ENCODE measurements at places on chromosomes 5 and 9. TPM values are rescaled to one million over a fixed set of nuclear protein-coding genes. Genes with fewer than 3 reads are reported as not detected.

- no peaks in the 10 kb centered on the region for H3K4me1 ChIP-seq
- H3K27ac ChIP-seq: no peak overlapping the region
- H3K36me3 ChIP-seq: no peaks in the 10 kb centered on the region
- no peaks in the 10 kb centered on the region for H3K27me3 ChIP-seq
- no peak for DNase-seq
Observed at GRCh38 chr9:77099388-77099787, 77.9 kb upstream of the VPS13A start.

DNA sequence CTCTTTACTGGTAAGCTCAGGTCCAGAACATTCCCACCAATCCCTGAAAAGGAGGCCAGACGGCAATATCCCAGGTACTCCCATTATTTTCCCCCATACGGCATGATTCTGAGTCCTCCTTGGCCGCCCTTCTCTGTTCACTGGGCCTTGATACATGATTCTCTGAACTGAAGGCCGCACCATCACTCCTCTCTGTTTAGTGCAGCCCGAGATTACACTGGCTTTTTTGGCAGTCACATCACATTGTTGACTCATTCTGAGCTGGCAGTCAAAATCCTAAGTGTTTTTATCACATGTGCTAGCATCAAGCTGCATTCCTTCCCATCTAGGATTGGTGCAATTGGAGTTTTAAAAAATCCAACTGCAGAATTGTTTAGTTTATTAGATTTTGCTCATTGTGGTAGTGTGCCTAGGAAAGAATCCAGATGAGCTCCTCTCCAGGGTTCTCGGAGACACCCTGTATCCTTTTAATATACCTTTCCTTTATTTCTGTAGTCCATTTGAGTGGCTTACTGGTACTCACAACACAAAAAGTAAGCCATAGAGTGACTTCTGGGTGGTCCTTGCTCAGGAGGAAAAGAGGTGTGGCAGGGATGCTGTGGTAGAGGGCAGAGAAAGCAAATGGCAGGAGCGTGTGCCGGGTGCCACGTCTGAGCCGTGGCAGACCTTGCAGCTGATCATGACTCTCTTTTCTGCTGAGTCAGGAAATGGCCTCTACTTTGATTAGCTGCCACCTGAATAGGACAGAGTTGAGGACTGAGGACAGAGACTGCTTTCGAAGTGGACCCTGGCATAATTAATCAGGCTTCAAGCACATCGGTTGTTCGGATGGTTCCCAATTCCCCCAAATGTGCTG lies 121.1 kb upstream of the IL12B start:
- peak overlapping the region; percentile 47 for H3K27ac ChIP-seq
- H3K36me3 ChIP-seq: no peaks in the 10 kb centered on the region
- H3K4me3 ChIP-seq: no peak overlapping the region
- DNase-seq: no peak
- no peaks in the 10 kb centered on the region for H3K4me1 ChIP-seq

DNA sequence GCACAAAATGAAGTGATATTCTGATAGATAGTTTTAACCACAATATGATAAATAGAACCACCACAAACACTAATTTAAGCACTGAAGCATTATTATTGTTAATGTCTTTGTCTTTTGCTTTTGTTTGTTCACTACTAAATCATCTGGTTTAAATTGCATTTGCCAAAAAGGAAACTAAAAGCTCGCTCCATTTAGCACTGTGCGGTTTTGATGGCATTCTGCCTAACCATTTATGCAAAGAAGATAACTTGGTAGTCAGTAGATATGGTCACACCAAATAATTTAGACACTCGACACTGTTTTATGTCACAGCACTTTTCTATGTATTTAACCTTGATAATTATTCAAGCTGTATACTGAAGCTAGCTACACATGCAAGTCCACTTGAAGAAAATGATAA lies 849.8 kb upstream of the CDH6 start:
- no peak for DNase-seq
- H3K27ac ChIP-seq: no peak overlapping the region
- no peak overlapping the region for H3K4me3 ChIP-seq
- no peaks in the 10 kb centered on the region for H3K4me1 ChIP-seq
- no peaks in the 10 kb centered on the region for H3K36me3 ChIP-seq
- no peaks in the 10 kb centered on the region for H3K27me3 ChIP-seq

GRCh38 chr5:137389042-137389441 lies 110.1 kb downstream of the SPOCK1 start:
- peak; percentile 17 for DNase-seq
- no peaks in the 10 kb centered on the region for H3K27me3 ChIP-seq
- H3K27ac ChIP-seq: no peak overlapping the region
- H3K36me3 ChIP-seq: no peaks in the 10 kb centered on the region
- no peaks in the 10 kb centered on the region for H3K4me1 ChIP-seq
- no peak overlapping the region for H3K4me3 ChIP-seq

GRCh38 chr5:52985306-52985705 lies 3.8 kb upstream of the ITGA2 start:
- no peak overlapping the region for H3K27ac ChIP-seq
- no peak for DNase-seq
- H3K4me1 ChIP-seq: peaks cover 27% of the 10 kb centered on the region
- no peaks in the 10 kb centered on the region for H3K27me3 ChIP-seq
- no peak overlapping the region for H3K4me3 ChIP-seq
- H3K36me3 ChIP-seq: no peaks in the 10 kb centered on the region

DNA sequence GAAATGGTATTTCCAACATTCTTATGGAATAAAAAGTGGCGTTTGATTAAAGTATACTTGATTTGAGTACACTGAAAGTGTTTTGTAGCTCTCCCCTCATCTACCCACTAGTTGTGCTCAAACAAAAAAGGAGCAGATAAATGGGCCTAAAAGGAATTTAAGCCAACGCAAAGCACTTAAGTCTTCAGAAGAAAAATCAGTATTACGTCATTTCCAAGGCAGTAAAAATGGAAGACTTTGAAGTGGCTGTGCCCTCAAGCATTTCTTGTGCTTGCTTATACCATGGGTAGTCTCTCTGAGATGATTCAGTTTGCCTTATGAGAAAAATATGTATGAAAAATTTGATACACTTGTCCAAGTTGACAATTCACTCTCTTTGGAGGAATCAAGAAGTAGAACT lies 279.9 kb upstream of the CD180 start:
- H3K4me1 ChIP-seq: no peaks in the 10 kb centered on the region
- no peak overlapping the region for H3K4me3 ChIP-seq
- no peaks in the 10 kb centered on the region for H3K27me3 ChIP-seq
- H3K27ac ChIP-seq: no peak overlapping the region

DNA sequence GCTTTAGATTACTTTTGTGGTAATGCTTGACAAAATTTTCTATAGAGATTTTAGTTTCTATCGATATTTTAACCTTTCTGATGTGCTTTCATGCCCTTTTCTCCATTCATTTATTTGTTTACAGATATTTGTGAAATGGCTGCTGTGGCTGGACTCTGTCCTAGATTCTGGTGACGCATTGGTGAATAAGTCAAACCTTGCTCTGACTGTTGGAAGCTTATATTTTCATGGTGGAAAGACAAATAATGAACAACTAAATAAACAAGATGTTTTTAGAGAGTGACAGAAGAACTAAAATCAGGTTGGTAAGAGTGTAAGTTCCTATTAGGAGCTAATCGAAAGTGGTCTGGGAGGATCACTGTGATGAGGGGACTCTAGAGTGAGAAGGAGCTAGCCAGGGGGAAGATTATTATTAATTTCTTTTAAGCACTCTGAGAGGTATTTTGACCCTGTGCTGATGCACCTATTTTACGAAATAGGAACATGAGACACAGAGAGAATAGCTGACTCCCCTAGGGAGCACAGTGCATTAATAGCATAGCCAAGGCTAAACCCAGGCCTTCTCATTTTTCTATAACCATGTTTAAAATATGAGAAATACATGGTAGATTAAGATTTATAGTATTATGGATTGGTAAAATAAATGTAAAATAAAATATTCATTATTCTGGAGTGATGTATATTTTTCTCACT lies 411.9 kb upstream of the ARRDC3 start:
- no peak for DNase-seq
- no peak overlapping the region for H3K27ac ChIP-seq
- H3K4me1 ChIP-seq: no peaks in the 10 kb centered on the region

DNA sequence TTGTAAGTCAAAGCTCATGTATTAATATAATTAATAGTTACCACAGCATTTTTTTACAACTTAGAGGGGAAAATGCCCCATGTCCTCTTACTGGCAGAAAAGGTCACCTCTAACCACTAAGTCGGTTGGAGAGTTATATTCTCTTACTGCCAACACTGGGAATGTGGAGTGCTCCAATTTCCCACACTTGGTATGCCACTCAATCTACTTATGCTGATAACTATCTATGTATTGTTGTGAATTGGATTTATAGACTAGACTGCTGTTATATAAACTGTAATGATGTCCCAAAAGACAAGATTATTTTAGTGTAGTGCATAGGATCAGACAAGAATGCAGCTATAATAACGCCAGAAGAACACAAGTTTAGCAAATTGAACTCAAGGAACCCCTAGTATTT lies 2385.2 kb upstream of the C9orf72 start:
- H3K27ac ChIP-seq: no peak overlapping the region
- H3K36me3 ChIP-seq: no peaks in the 10 kb centered on the region
- no peaks in the 10 kb centered on the region for H3K27me3 ChIP-seq
- no peaks in the 10 kb centered on the region for H3K4me1 ChIP-seq
- no peak for DNase-seq

DNA sequence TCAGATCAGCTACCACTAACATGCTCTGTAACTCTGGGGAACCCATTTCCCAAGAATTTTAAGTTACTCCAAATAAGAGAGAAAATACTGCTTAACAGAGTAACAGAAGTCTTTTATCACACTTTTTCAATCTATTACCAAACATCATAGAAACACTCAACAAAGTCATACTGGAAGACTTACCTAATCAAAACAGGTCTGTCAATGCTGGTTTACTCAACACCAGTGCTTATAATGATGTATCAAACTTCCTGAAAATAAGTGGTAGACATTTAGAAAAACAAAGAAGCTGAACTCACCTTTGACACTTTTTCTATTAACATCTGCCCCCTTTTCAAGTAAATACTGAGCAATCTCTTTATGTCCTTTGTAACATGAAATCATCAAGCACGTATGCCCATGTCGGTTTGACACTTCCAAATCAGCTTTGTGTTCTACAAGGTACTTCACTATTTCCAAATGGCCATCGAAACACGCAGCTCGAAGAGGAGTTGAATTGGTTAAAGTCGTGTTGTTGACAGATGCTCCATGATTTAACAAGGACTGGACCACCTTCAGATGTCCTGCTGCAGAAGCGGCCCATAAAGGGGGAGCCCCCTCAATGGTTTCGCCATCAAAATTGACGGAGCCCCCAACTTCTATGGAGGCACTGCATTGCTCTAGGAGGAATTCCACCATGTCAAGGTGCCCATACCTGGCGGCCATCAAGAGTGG lies 1.8 kb downstream of the FEM1C start:
- H3K4me3 ChIP-seq: peak overlapping the region; percentile 96
- no peaks in the 10 kb centered on the region for H3K36me3 ChIP-seq
- peaks cover 35% of the 10 kb centered on the region for H3K4me1 ChIP-seq
- no peaks in the 10 kb centered on the region for H3K27me3 ChIP-seq
- no peak for DNase-seq
- peak overlapping the region; percentile 99 for H3K27ac ChIP-seq

- no peak for DNase-seq
- H3K4me1 ChIP-seq: no peaks in the 10 kb centered on the region
- H3K27me3 ChIP-seq: no peaks in the 10 kb centered on the region
- no peaks in the 10 kb centered on the region for H3K36me3 ChIP-seq
Observed at GRCh38 chr5:1975898-1976765, 93.4 kb upstream of the IRX4 start.

GRCh38 chr5:180381428-180381827 lies 28.3 kb upstream of the GFPT2 start:
- no peak for DNase-seq
- no peaks in the 10 kb centered on the region for H3K4me1 ChIP-seq
- H3K36me3 ChIP-seq: no peaks in the 10 kb centered on the region
- H3K27me3 ChIP-seq: no peaks in the 10 kb centered on the region
- H3K27ac ChIP-seq: no peak overlapping the region

- peaks cover 7% of the 10 kb centered on the region for H3K36me3 ChIP-seq
- no peak overlapping the region for H3K4me3 ChIP-seq
- peak; percentile 20 for DNase-seq
- H3K27me3 ChIP-seq: no peaks in the 10 kb centered on the region
- peaks cover 23% of the 10 kb centered on the region for H3K4me1 ChIP-seq
Observed at GRCh38 chr9:27460226-27461023, 63.7 kb upstream of the IFNK start.

GRCh38 chr5:60945813-60946187 lies 795 bp downstream of the NDUFAF2 start:
- peak overlapping the region; percentile 90 for H3K27ac ChIP-seq
- peak; percentile 15 for DNase-seq
- H3K4me3 ChIP-seq: peak overlapping the region; percentile 72
- H3K27me3 ChIP-seq: no peaks in the 10 kb centered on the region
- no peaks in the 10 kb centered on the region for H3K4me1 ChIP-seq
- H3K36me3 ChIP-seq: no peaks in the 10 kb centered on the region

DNA sequence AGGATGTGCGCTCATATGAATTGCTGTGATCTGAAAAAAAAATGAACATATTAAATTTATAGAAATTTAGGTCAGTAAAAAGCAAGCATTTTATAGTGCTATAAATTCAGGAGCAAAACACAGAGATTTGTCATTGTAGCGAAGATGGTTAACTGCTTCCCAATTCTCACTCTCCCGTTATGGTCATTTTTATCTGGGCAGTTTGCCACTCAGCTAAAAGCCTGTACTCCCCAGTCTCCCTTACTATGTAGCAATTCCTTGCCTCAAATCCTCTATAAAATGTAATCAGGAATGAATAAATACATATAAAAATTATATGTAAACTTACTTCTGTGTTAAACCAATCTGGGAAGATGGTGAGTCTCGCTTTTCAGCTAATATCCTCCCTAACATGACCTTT lies 471.5 kb downstream of the HINT1 start:
- no peak for DNase-seq
- H3K27ac ChIP-seq: no peak overlapping the region
- H3K4me3 ChIP-seq: no peak overlapping the region
- H3K36me3 ChIP-seq: no peaks in the 10 kb centered on the region
- no peaks in the 10 kb centered on the region for H3K27me3 ChIP-seq

GRCh38 chr5:139763280-139763929 lies 32.2 kb upstream of the PSD2 start:
- H3K36me3 ChIP-seq: no peaks in the 10 kb centered on the region
- no peaks in the 10 kb centered on the region for H3K4me1 ChIP-seq
- H3K27me3 ChIP-seq: peaks cover 20% of the 10 kb centered on the region
- H3K4me3 ChIP-seq: no peak overlapping the region
- DNase-seq: no peak

CDO1 gene
- total RNA-seq: 536 TPM

SLC6A3 gene
- 0.90 TPM for total RNA-seq

IL13 gene
- total RNA-seq: 0.98 TPM

CFAP77 gene
- total RNA-seq: not detected

GALNT10 gene
- 26.7 TPM for total RNA-seq

UBE2D2 gene
- 89.4 TPM for total RNA-seq

WNT8A gene
- total RNA-seq: not detected

All from tibial nerve (tissue), 4 donors.